SHP77 (cell line): ENCODE measurements at places on chromosomes 12 and 14.

DNA sequence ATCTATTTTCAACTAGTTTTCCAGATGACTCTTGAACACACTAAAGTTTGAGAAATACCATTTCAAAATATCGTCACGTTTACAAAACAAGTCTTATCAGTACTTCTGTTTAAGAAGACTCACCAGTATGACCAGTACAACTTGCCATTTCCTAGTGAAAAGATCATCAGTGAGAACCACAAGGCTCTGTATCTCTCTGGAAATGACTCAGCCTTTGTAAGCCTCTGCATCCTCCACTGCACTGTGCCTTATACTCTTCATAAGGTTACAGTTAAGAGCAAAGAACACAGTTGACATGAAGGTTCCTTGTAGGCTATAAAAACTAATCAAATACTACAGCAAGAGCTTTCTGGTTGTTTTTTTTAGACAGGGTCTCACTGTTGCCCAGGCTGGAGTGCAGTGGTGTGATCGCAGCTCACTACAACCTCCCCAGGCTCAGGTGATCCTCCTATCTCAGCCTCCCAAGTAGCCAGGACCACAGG is 5.7 kb upstream of the VTI1B start:
- DNase-seq = no peak

DNA sequence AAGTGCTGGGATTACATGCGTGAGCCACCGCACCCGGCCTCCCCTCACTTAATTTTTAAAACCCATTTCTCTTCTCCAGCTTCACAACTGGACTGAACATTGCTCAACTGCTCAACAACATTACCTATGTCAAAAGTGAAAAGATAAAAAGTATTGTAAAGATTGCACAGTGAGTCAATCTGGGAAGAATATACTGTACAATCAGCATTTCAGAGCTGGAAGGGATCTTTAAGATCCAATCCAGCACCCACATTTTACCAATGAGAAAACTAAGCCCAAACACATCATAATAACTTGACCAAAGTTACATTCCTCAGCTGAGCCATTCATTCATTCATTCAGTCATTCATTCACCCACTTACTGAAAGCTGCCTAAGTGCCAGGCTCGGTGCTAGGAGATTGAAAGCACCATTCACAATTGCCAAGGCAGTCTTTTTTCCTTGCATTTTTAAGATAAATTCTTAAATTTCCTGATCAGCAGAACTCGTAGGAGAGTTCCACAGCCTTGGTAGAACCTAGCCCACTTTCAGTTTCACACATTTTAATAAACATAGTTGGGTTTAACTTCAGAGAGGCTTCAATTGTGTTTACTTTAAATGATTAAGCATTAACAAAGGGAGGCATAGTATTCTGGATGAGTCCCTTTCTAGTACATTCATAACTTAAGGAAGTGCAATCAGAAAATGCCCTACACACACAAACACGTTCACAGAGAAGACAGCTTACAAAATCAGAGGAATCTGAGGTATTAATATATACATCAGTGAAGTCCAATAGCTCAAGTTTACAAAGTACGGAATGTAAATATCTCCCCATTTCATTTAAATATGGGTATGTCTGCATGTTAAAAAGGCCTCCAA is 3.0 kb downstream of the GALNT4 start:
- DNase-seq = no peak

- DNase-seq = no peak
Measured at GRCh38 chr14:22403296-22403695, 185.7 kb downstream of the DAD1 start.

DNA sequence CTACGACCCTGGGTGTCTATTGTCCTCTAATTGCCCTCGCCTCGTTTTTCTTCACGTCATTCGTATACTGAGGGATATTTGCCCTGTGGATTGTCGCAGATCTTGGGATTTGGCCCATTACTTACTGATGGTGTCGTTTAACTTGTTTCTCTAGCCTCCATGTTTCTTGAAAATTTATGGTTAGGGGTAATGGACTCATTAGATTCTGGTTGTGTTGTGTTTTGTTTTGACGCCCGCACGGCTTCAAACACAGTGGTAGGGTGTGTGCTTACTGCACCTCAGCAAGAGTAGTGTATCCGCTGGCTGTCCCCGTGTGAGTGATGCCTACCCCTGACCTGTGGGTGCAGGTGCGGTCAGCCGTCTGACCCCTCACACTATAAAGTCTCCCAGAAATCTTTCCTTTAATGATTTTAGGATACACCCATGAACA is 874 bp upstream of the RNU6-8 start:
- DNase-seq = peak; percentile 62

DNA sequence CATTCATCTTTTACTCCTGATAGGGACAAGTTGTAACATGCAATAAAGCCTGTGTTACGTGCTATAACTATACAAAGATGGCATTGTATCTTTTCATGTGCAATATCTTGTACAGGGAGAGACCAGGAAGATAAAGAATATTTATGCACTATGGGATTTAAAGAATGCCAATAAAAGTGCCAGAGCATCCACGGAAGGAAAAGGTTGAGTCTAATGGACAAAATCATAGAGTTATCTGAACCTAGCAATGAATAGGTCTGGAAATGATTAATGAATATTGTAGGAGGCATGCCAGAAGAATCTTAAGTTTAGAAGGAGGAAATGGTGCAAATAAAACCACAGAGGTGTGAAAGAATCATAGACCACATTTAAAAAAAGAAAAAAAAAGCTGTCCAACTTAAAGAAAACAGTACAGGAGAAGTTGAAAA is 263.9 kb downstream of the KCNC2 start:
- DNase-seq = no peak

GRCh38 chr14:105167303-105168092 is 1.1 kb downstream of the JAG2 start:
- no peak for DNase-seq

DNA sequence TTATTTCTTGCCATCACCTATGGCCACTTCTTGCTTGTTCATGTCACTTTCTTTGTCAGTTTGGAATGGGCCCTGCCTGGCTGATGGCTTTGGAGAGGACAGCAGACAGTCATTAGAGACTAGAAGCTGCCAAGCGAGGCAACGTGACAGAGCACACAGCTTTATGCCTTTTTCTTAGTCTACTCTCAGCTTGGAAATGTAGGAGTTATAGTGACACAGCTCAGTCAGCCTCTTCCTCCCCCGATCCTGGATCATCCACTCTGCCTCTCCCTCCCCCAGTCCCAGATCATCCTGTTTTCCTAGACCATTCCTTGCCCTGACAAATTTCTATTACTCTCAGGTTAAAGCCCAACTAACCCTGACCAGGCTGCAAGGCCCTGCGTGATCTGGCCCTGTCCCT is 26.6 kb downstream of the ETV6 start:
- no peak for DNase-seq

- DNase-seq = no peak
Measured at GRCh38 chr12:26239852-26240815, 44.8 kb downstream of the SSPN start.

GRCh38 chr12:89476904-89477595 is 47.5 kb downstream of the GALNT4 start:
- no peak for DNase-seq

- no peak for DNase-seq
Measured at GRCh38 chr14:105154476-105154871, 14.1 kb downstream of the JAG2 start.

- DNase-seq = no peak
Measured at GRCh38 chr14:98808494-98809407, 463.2 kb downstream of the BCL11B start.

DNA sequence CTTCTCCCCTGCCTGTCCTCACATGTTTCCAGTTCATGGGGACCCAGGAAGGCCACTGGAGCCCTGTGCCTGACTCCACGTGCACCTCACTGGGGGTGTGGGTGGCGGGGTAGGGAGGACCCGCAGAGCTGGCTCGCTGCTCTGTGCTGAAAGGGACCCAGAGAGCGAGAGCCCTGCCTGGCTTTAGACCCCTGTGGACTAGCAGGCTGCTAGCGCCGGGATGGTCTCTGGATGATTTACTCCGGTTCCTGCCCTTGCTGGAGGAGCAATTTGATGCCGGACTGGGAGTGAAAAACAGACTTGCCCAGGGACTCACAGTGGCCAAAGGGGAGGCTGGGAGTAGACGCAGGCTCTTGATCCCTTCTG is 49.0 kb downstream of the NTF3 start:
- no peak for DNase-seq

GRCh38 chr12:71684081-71684480 is 1.8 kb upstream of the TMEM19 start:
- DNase-seq = no peak

DNA sequence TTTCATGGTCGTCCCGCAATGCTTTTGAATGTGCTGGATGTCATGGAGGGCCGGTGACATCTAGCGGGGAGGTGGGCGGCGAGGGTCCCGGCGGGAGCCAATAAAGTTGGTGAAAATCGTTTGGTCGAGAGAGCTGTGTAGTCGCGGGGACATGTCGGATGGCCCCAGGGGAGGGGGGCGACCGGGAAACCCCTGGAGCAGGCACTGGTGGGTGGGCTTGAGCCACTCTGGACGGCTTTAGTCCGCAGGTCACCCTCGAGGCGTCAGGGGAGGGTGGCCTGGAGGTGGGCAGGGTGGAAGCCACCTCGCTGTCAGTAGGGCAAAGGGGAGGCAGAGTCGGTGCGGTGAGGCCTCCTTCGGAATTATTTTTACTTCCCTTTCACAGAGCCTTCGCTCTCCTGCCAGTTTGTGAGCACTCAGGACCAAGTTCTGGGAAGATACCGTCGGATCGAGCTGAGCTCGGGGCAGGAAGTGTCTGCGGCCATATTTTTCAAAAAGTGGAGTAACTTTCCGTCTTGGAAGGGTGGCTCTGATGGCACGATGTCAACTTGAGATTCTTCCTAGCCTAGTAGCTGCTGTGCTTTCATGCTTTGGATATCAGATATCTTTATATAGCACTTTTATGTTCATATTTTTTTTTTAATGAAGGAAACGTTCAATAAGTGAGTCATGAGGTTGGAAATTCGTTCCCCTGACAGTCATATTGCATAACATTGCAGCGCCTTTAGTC is 28.2 kb downstream of the WBP11 start:
- DNase-seq = no peak

GRCh38 chr14:28821993-28822392 is 55.4 kb downstream of the FOXG1 start:
- no peak for DNase-seq

GRCh38 chr12:31476437-31476836 is 114.5 kb downstream of the DENND5B start:
- no peak for DNase-seq

- peak; percentile 79 for DNase-seq
Measured at GRCh38 chr14:35814371-35815005, 5.4 kb upstream of the RALGAPA1 start.

- no peak for DNase-seq
Measured at GRCh38 chr14:70754991-70755390, 54.3 kb downstream of the MAP3K9 start.

DNA sequence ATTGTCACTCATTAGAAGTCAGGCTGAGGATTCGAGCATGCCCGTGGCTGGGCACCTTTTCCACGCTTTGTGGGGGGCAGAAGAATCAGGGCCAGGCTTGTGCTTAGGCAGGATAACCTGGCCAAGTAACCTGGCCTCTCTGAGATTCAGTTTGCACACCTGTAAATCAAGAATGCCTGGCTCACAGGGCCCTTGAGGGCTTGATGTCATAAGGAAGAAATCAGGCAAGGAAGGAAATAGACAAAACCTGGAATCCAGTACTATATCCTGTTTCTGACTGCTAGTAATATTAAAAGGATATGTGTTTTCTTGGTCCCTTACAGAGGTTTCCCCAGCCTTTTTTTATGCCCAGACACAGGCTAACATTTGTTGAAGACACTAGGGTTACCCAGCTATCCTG is 91.9 kb downstream of the SAMD4A start:
- DNase-seq = no peak

- peak; percentile 81 for DNase-seq
Measured at GRCh38 chr14:105090493-105091053, 25.3 kb upstream of the GPR132 start.

DNA sequence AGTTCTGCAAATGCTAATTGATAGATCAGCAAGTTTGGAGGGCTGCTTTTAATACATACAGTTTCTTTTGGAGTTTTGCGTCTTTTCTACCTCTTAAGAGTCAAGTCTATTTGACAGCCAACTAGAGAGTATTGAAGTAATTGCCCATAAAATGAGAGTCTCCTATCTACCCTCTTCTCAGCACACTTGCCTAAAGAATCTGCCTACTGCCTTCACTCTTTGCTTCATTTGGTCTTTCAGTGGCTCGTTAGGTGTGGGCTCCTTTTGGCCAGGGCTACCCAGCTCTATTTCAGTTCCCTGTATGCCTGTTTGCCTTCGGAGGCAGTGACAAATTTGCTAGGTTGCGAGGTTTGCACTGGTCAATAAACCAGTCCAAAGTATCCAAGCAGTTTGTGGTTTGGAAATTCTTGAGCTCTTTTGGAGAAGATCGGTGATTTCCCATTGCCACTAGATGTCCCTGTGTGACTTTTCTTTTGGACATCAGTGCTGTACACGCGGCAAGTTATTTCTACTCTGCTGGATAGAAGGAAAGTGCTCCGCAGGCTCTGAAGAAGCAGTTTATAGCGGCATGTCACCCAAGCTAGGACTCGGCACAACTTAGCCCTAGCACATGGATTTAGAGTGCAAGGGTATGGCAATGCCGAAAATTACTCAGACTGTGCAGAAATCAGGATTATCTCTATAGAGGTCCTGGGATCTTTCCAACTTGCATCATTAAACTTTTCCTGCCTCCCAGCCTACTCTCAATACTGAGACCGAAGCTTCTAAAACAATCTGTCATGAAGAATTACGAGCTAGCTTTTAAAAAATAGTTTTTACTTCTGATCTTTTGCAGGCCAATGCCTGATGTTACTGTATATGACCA is 38.6 kb downstream of the MGST1 start:
- DNase-seq = peak; percentile 11

- no peak for DNase-seq
Measured at GRCh38 chr12:109156036-109156435, 39.6 kb downstream of the ACACB start.

GRCh38 chr12:102197789-102198188 is at the start of gene PMCH:
PMCH (minus strand) TSS chr12:102197833; CDS start chr12:102197770, 63 bp downstream.
- DNase-seq = no peak

DNA sequence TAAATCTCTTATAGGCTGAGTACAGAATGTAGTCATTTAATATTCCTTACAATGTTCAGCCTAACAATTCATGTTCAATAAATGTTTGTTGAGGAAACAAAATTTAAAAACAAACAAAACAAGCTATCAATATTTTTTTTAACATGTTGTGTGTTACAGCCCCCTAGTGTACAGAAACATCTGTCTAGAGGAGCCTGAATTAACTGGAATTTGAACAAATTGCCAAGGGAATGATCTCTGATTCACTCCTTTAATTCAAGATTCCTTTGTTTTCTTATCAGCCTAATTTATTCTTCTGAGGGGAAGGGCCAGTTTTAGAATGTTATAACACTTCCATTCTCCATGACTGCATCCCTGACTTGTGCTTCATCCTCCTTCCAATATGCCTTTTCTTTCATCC is 127.2 kb downstream of the CMAS start:
- no peak for DNase-seq
